Endothelial cell (in vitro differentiated cells): ENCODE measurements at places on chromosomes 2 and 18. TPM values are rescaled to one million over a fixed set of nuclear protein-coding genes. Genes with fewer than 3 reads are reported as not detected.

DNA sequence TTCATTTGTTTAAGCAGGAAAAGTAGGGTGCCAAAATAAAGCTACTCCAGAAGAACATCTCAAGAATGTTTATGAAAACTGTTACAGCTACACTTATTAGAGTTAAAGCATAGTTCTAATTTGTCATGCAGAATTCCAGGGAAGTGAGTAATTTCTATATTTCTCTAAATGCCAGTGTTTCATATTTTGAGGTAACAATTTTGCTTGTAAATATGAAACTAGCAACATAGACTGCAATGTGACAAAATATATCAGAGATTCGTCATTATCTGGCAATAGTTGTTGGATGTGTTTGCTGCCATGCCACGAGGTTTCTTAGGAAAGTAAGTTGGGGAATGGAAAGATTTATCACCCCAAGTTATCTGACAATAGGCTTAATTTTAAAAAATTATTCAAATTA, 424.1 kb upstream of the ZEB2 start:
- H3K4me1 ChIP-seq = no peaks in the 10 kb centered on the region
- no peak for DNase-seq
- no peak overlapping the region for H3K4me3 ChIP-seq
- H3K27ac ChIP-seq = no peak overlapping the region

DNA sequence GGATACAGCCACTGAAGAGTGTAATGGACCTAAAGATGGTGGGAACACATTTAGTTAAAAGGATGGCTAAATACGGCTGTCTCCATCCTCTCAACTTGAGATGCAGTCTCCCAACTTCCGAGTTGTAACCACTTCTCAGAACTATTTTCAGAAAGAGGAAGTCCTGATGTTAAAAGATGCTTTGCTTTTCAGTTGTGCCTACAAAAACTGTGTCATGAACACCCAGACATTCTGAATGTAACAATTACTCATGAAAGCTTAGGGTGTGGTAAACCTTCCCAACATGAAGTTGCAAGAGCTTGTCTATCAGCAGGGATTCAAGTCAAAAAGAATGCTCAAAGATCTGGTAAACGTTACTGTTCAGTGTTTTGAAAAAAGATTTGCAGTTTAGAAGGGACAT, 147.9 kb downstream of the DOCK10 start:
- DNase-seq = no peak
- no peaks in the 10 kb centered on the region for H3K27me3 ChIP-seq
- H3K36me3 ChIP-seq = no peaks in the 10 kb centered on the region
- H3K27ac ChIP-seq = no peak overlapping the region
- H3K4me3 ChIP-seq = no peak overlapping the region
- H3K4me1 ChIP-seq = no peaks in the 10 kb centered on the region

DNA sequence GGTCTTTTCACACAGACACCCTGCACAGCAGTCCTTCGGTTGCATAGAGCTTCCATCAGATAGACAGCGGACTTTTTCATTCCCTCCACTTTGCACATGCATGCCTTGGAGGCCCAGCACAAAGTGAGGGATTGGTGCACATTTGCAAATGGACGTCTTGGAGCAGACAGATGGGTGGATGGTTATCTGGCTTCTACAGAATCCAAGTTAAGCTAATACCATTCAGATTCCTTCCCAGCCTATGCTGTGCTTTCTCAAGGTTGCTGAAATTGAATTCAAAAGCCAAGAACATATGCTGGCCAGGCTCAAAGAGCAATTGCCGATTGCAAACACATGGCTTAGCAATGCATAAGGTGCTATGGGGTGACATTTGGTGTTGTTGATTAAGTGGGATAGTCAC, 186.4 kb downstream of the VAPA start:
- no peak overlapping the region for H3K4me3 ChIP-seq
- H3K4me1 ChIP-seq = no peaks in the 10 kb centered on the region
- no peaks in the 10 kb centered on the region for H3K36me3 ChIP-seq
- no peak overlapping the region for H3K27ac ChIP-seq
- DNase-seq = no peak
- H3K27me3 ChIP-seq = peaks cover 2% of the 10 kb centered on the region

GRCh38 chr18:23038712-23039111, 96.6 kb upstream of the CABLES1 start:
- H3K4me3 ChIP-seq = no peak overlapping the region
- H3K27ac ChIP-seq = no peak overlapping the region
- H3K36me3 ChIP-seq = no peaks in the 10 kb centered on the region
- DNase-seq = no peak
- H3K27me3 ChIP-seq = no peaks in the 10 kb centered on the region

GRCh38 chr2:68318914-68319397, 793 bp downstream of the CNRIP1 start:
- H3K4me3 ChIP-seq = peak overlapping the region; percentile 98
- H3K36me3 ChIP-seq = peaks cover 5% of the 10 kb centered on the region
- DNase-seq = peak; percentile 37
- peak overlapping the region; percentile 74 for H3K27ac ChIP-seq
- H3K4me1 ChIP-seq = peaks cover 18% of the 10 kb centered on the region

DNA sequence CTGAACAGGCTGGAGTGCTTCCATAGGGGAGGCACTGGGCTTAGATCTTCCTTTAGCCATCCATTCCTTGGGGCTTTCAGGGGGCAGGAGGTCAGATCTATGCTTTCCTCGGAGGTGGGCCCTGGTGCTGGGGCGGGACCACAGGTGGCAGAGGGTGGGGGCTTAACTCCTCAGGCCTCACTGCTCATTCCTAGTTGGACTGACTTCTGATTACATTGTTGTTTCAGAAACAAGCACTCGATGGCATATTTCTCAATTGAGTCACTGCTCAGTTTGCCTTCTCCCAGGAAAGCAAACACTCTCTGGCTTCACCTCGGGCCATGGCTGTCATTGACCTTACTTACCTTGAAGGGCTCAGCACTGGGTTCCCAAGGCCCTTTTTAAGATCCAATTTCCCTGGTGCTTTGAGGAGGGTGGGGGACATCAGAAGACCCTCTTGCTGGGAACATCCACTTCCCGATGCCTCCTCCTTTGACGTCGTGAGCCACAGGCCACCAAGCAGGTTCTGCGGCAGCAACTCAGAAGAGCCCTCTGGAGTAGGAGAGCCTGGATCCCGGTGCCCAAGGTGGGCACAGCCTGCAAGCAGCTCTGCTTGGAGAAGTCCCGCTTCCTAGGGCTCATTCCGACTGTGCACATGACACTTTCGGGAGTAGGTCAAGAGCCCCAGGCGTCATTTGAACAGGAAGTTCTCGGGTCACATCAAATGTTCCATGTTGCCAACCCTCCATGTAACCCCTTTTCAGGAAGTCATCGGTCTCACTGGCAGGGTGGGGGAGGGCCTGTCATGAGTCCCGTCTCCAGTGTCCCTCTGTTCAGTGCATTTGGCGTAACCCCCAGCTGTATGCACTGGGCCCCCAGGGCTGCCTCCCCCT, 40.6 kb downstream of the SDC1 start:
- H3K4me1 ChIP-seq = peaks cover 13% of the 10 kb centered on the region
- no peaks in the 10 kb centered on the region for H3K36me3 ChIP-seq
- H3K27ac ChIP-seq = no peak overlapping the region
- no peak overlapping the region for H3K4me3 ChIP-seq
- no peak for DNase-seq
- peaks cover 10% of the 10 kb centered on the region for H3K27me3 ChIP-seq

- no peaks in the 10 kb centered on the region for H3K36me3 ChIP-seq
- no peak for DNase-seq
- no peaks in the 10 kb centered on the region for H3K4me1 ChIP-seq
- no peak overlapping the region for H3K4me3 ChIP-seq
Measured at GRCh38 chr2:21759819-21760218, 636.1 kb downstream of the TDRD15 start.

- no peak for DNase-seq
- H3K27ac ChIP-seq = peak overlapping the region; percentile 48
- peaks cover 3% of the 10 kb centered on the region for H3K27me3 ChIP-seq
- no peak overlapping the region for H3K4me3 ChIP-seq
- no peaks in the 10 kb centered on the region for H3K36me3 ChIP-seq
- H3K4me1 ChIP-seq = peaks cover 50% of the 10 kb centered on the region
Measured at GRCh38 chr18:62738639-62739038, 23.3 kb downstream of the PHLPP1 start.

DNA sequence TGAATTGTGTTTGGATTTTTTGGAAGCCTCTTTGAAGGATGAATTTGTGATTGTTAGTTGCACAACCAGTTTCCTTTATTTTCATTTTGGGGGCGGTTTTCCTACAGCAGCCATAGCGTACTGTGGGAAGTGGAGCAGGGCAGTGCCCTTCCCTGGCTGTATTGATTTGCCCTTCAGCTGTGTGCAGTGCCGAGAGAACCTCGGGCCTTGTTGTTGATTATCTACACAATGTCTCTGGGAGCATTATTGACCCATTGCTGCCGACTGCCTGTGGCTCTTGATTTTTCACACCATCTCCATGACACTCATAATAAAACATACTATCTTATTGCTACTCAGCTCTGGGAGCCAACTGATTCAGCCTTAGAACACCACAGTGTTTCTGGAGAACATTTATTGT, 162.2 kb upstream of the BOD1L2 start:
- peaks cover 1% of the 10 kb centered on the region for H3K27me3 ChIP-seq
- peaks cover 10% of the 10 kb centered on the region for H3K4me1 ChIP-seq
- no peaks in the 10 kb centered on the region for H3K36me3 ChIP-seq
- no peak for DNase-seq
- H3K27ac ChIP-seq = no peak overlapping the region
- H3K4me3 ChIP-seq = no peak overlapping the region

- no peak overlapping the region for H3K4me3 ChIP-seq
- DNase-seq = no peak
- no peaks in the 10 kb centered on the region for H3K27me3 ChIP-seq
- H3K27ac ChIP-seq = no peak overlapping the region
- no peaks in the 10 kb centered on the region for H3K36me3 ChIP-seq
Measured at GRCh38 chr2:160167089-160167740, 32.9 kb downstream of the ITGB6 start.

- no peaks in the 10 kb centered on the region for H3K36me3 ChIP-seq
- no peak for DNase-seq
- peak overlapping the region; percentile 28 for H3K27ac ChIP-seq
- peaks cover under 1% of the 10 kb centered on the region for H3K27me3 ChIP-seq
- peaks cover 19% of the 10 kb centered on the region for H3K4me1 ChIP-seq
Measured at GRCh38 chr2:74183878-74184277, 5.2 kb upstream of the MOB1A start.

DNA sequence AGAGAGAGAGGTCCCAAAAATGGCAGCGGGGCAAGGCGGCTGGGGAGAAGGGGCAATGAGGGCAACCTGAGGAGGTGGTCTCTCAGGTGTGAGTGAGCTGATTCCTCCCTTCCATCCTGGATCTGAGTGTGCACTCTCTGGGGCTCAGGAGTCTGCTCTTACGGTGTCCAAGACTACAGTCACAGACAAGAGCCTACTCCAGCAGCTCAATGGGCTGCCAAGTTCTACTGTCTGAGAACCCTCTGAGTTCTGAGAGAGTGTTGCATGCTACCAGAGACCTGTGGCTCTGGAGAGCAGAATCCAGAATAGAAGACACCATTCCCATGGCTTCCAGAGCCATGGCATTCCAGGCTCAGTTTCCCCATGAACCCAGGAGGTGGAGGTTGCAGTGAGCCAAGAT, 7.1 kb upstream of the PAX8 start:
- H3K27me3 ChIP-seq = no peaks in the 10 kb centered on the region
- H3K27ac ChIP-seq = no peak overlapping the region
- H3K4me1 ChIP-seq = no peaks in the 10 kb centered on the region

DNA sequence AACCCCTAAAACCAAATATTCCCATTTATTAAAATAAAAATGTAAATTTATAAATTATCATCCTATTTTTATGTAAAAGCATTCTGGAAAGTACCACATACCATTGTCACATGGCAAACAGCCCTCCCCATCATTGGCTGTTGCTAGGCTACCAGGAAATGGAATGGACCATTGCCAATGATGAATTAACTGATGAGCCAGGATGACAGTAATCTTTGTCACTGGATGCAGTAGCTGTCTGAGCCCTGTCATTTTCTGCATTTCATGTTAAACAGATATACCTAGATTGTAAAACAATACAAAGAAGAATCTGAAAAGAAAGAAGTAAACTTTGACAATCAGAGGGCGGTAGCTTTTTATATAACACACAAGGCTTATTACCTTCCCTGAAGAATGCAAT, 641.4 kb downstream of the BCL11A start:
- no peaks in the 10 kb centered on the region for H3K36me3 ChIP-seq
- no peaks in the 10 kb centered on the region for H3K4me1 ChIP-seq
- DNase-seq = no peak

The UBR3 gene
- 23.4 TPM for total RNA-seq

The AQP12B gene
- total RNA-seq = not detected

The VIT gene
- total RNA-seq = 3.6 TPM

The IL1RN gene
- total RNA-seq = not detected
